ENCODE measurements at places on chromosomes 5 and 9.

GRCh38 chr9:22214497-22215031 lies 205.5 kb upstream of the CDKN2B start:
- DNase-seq: no peak

- DNase-seq: no peak
Measured at GRCh38 chr5:107468276-107468675, 202.5 kb downstream of the EFNA5 start.

DNA sequence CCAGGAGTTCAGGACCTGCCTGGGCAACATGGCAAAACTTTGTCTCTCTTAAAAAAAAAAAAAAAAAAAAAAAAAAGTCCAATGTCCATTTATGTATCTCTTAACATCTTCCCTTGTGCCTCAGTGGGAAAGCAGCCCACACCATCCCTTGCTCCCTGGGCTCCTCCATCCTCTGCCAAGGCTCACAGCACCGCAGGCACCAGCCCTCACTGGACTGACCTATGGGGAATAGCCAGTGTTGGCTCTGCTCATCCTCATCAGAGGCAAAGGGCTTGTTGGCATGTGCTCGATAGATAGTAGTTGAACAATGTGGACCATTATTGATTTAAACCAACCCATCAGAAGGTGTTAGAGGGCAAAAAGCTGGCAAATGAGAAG lies 61.8 kb upstream of the LRRTM2 start:
- no peak for DNase-seq

GRCh38 chr5:119878712-119879111 lies 249.4 kb downstream of the FAM170A start:
- no peak for DNase-seq

DNA sequence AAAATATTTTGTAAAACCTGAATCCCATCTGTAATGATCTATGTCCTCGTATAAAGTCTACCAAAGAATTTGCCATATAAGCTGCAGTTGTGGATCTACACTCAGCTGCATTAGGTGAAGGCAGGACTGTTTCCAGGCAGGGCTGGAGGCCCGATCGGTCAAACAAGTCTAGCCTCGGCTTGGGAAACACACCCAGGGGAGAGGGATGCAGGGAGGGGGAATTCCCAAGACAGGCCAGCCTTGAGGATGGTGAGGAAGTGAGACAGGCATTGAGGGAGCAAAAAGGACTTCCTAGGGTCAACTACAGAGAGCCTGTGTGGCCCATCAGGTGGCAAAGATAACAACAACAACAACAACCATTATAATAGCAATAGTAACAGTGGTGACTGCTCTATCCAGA lies 174.1 kb upstream of the FSTL4 start:
- DNase-seq: no peak

GRCh38 chr5:83570916-83571315 lies 99.4 kb downstream of the VCAN start:
- DNase-seq: no peak

GRCh38 chr5:76310208-76310607 lies 92.9 kb upstream of the IQGAP2 start:
- DNase-seq: no peak

DNA sequence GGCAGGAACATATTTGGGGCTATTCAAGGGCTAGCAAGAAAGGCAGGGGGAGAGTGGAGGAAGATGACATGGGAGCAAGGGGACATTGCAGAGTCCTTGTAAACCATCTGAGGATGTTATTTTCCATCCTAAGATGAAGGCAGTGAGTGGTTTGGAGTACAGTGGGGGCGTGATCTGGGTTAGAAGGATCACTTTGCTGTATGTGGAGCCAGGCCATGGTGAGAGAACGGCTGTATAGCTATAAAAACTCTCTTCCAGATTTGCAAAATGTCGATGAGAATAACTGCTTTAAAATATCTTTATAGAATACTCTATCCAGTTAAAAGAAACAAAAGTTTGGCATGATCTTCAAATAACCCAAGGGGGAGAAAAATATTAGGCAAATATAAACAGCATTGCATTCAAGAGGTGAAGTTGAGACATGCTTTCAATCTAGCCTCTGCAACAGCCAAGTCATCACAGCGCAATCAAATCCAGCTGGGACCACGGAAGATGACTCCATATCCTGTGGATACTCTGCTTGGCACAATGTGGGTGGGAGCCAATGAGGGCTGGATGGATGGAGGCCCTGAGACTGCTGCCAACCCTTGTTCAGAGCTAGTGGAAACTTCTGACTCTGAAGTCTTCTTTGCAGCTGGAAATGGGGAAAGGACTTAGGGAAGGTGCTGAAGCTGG lies 111.5 kb upstream of the BASP1 start:
- DNase-seq: no peak

DNA sequence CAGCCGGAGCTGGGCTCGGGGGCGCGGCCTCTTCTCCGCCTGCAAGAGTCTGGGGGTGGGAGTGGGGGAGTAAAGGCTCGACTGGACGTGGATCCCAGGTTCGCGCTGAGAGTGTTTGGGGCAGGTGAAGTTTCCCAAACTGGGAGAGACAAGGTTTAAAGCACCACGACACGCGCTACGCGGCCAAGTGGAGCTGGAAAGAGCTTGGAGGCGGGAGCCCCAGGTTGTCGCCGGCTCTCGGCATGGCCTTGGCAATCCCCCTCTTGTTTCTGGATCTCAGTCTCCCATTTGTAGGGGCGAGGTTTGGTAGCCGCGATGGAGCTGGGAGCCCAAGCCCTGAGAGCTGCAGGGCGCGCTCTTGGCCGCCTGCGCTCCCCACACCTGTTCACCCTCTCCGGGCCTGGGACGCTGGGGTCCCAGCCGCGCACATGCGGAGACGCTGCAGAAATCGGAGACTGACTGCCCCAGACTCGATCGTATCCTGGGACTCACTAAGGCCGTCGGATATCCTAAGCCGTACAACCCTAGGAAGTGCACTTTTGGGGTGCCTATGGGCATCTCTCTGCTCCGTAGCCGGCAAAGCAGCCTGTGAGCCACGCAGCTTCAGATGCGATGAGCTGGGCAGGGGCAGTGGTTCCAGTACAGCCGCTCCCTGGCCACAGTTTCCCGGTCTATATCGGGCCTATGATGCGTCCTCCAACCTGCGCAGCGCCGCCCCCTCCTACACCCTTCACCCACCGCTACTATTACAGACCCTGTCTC lies 937 bp downstream of the TMOD1 start:
- no peak for DNase-seq

DNA sequence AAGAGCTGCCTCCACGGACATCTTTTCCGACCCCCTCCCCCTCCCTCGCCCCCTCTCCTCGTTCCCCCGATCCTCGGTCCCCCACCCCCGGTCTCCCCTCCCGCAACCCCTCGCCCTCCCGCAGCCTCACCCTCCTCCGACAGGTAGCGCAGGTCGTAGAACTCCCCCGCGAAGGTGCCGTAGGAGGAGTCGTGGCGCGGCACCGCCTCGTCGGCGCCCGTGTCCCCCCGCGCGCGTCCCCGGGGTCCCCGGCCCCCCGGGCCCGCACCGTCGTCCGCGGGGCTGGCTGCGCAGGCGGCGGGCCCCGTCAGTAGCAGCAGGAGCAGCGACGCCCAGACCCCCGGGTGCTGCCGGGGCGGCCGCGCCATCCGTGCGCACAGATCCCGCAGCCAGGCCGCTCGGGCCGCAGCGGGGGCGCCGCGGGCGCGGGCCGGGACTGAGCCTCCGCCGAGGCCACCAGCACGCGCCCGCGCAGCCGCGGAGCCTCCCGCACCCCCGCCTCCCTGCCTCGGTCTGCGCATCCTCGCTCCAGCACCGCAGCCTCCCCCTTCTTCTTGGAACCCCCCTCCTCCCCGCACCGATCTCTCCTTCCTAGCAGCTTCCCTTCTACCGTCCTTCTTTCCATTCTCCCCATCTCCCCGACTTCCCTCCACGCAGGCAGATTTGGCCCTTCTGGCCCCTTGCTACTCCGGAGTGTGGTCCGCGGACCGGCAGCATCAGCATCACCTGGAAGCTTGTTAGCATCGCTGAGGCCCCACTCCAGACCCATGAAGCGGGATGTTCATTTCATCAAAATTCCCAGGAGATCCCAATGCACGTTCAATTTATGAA lies at the start of gene FRRS1L:
Gene FRRS1L (minus strand): TSS at position 479 of the 831 bp plus-strand sequence. CDS start 111 bp downstream, at position 368.
- DNase-seq: no peak

GRCh38 chr5:137605411-137605810 lies 106.3 kb upstream of the SPOCK1 start:
- DNase-seq: no peak

GRCh38 chr9:36250079-36250478 lies 8.2 kb downstream of the GNE start:
- DNase-seq: no peak
